Central memory CD4-positive, alpha-beta T cell (primary cell): ENCODE measurements at places on chromosomes 4 and X.

DNA sequence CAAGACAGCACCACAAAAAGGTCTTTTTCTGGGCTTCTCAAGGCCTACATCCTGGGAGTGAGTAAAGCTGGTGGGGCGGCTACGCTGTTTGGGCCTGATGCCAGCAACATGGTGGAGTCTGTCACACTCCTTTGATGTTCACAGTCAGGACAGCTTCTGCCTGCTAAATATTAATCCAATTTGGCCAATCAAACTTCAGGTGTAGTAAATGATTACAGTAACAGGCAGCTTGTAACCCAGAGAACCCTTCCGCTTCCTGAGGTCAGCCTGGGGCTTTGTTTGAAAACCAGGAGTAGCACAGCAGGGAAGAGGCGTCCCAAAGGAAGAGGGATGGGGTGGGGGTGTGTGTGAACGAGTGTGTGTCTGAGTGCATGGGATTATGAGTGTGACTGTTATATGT lies 220.4 kb downstream of the MAML3 start:
- DNase-seq: no peak

- no peak for DNase-seq
These were observed 136.5 kb upstream of the NKX1-1 start for GRCh38 chr4:1542516-1543320.

DNA sequence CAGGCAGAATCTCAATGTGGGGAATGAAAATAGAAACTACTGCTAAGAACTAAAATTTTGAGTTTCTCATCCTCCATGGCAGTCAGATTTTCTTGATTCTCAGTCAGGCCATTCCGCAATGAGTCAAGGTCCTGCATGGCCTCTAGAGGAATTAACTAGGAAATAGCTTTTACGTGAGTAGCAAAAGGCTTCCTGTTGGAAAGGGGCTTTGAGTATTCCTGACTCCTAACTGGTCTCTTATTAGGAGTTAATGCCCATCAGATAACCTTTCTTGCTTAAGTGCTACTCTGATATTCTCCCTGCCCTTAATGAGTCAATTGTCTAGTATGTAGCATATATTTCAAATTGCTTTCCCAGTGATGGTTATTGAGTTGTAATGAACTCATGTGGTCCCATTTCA lies 65.7 kb upstream of the ARHGAP24 start:
- DNase-seq: no peak

GRCh38 chr4:32462944-32463343 lies 1742.8 kb downstream of the PCDH7 start:
- DNase-seq: no peak

DNA sequence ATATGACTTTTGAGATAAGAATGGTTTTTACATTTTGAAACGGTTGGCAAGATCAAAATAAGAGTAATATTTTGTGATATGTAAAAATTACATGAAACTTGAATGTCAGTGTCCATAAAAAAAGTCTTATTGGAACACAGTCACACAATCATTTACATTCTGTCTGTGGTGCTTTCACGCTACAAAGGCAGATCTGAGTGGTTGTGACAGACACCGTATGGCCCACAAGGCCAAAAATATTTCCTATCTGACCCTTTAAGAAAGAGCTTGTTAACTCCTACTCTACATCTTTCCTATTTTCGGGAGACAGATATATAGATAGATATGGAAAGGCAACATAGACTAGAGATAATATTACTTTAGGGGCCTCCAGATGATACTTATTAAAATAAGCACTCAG lies 101.9 kb downstream of the EFHC2 start:
- DNase-seq: no peak

DNA sequence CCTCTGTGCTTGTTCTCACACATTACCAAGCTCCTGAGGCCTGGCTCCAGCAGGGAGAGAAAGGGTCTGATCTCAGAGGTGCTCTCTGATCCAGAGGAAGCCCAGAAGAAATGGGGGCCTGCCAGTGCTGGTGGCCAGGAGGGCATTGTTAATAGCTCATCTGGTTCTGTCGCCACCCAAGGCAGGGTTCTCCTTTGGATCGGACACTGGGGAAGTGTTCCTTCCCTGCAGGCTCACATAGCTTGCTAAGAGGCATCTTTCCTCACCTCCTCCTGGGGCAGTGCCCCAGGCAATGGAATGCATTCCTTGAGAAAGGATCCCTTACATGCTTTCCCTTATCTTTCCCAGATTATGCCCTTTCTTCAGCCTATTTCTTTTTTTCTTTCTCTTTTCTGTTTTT lies 53.8 kb downstream of the RBM47 start:
- DNase-seq: no peak

- no peak for DNase-seq
These were observed 22.4 kb downstream of the STARD8 start for GRCh38 chrX:68669871-68670270.

DNA sequence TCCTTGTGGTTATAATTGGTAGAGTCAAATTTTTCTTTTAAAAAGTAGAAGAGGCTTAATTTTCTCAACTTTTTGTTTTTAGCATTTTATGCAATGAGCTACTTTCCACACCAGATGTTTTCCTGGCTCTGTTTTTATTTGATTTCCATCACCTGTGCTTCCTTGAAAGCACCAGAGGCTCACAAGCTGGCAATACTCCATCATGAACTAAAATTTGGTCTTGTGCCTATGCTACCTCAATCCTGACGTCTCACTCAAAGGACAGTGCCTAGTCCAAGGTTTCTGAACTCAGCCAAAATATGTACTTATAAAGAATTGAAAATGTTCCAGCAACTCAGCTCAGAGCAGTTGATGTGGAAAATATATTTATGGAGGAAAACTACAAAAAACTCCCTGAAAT lies 914.0 kb upstream of the PRKX start:
- DNase-seq: no peak

DNA sequence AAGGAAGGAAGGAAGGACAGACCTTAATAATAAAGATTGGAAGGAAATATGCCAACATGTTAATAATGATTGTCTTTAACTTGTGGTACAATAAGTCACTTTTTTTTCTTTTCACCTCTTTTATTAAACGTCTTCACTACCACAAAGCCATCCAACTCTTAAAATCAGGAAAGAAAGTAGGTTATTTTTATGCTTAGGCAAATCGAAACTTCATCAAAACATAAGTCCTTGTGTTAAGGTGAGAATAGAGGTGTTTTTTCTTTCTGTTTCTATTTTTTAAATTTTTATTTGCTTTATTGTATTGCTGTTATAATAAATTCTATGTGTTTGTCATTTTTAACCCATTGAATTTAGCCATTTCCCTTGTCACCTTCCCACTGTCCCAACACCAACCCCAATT lies 26.5 kb downstream of the BLOC1S4 start:
- DNase-seq: no peak

GRCh38 chrX:110046971-110047370 lies 44.1 kb downstream of the TMEM164 start:
- DNase-seq: no peak

DNA sequence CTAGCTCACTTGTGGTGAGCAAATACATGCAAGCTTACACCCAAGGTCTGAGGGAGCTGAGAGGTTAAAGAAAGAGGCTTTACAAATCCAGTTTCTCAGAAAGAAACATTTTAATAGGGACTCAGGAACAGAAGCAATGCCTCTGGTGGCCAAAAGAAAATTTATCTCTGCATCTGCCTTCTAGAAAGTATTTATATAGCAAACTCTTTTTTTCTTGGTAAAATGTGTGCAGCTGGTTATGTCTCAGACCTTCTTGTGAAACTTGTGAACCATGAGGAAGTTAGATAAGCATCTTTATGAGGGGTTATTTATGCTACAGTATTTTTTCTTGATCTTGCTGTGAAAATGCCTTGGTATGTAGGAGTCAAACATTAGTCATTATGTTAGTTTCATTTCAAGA lies 48.5 kb upstream of the CYSLTR1 start:
- DNase-seq: peak; percentile 10

DNA sequence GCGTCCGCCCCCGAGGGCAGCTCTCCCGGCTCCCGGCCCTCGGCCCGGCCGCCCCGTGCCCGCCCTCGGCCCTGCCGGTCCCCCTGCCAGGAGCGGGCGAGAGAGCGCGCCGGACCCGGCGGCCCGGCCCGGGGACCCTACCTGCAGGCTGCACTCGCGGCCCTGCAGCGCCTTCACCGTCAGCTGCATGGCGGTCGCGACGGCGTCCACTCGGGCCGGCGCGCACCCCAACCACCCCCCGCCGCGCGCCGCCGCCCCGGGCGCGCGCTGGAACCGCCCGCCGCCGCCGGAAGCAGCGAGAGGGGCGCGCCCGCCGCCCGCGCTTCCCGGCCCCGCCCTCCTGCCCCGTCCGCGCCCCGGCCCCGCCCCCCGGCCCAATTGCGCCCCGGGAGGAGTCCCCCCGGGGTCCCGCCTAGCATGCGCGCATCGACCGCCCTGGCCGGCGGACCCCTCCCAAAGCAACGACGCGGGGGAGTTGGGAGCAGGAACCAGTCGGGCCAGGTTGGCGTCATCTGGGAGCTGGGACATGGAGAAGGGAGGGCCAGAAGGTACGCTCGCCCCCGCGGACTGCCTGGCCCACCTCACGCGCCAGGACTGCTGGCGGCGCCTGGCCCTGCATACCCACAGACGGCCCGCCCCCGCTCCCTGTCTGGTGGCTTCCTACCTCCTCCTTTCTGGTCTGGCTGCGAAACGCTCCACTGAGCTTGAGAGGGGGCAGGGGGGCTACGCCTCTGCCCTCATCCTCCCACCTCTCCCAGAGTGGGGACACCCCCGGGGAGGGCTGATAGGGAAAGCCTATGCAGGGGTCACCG lies at the start of gene UBL4A:
Gene UBL4A, minus strand, starts transcription at position 220 of the 812 bp plus-strand sequence. Its CDS starts 31 bp downstream, at position 189.
- DNase-seq: peak; percentile 38

DNA sequence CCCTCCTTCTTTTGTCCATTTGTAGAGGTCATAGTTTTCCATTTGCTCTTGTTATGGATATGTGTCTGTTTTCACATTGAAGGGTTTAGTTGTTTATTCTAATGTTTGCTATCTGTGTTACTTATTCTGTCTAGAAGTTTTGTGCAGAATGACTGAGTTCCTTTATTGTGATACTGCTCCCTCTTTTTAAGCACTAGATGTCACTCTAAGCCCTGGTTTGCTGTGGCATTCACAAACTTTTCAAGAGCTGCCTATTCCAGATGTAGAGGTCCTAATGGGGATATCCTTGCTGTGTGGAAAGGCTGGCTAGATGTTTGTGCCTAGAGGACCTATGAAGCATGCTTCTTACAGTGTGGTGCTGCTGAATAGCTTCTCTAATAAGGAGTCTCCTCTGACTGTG lies 338.6 kb downstream of the SPIN4 start:
- no peak for DNase-seq
